CD4-positive, CD25-positive, alpha-beta regulatory T cell (primary cell): ENCODE measurements at places on chromosomes 6 and 20. TPM values are rescaled to one million over a fixed set of nuclear protein-coding genes. Genes with fewer than 3 reads are reported as not detected.

Gene VIP
- not detected for polyA plus RNA-seq

GRCh38 chr6:110981202-110981600 lies 637 bp upstream of the RPF2 start:
- H3K4me1 ChIP-seq, result peaks cover 19% of the 10 kb centered on the region
- DNase-seq, result no peak
- peak overlapping the region; percentile 85 for H3K27ac ChIP-seq
- peak overlapping the region; percentile 80 for H3K4me3 ChIP-seq
- H3K27me3 ChIP-seq, result no peaks in the 10 kb centered on the region
- peaks cover 10% of the 10 kb centered on the region for H3K36me3 ChIP-seq

Gene CABLES2
- 1.7 TPM for polyA plus RNA-seq

GRCh38 chr6:156984178-156984738 lies 207.1 kb downstream of the ARID1B start:
- no peak overlapping the region for H3K27ac ChIP-seq
- no peak for DNase-seq
- no peaks in the 10 kb centered on the region for H3K36me3 ChIP-seq
- no peak overlapping the region for H3K4me3 ChIP-seq
- H3K4me1 ChIP-seq, result peaks cover 27% of the 10 kb centered on the region
- H3K27me3 ChIP-seq, result no peaks in the 10 kb centered on the region

DNA sequence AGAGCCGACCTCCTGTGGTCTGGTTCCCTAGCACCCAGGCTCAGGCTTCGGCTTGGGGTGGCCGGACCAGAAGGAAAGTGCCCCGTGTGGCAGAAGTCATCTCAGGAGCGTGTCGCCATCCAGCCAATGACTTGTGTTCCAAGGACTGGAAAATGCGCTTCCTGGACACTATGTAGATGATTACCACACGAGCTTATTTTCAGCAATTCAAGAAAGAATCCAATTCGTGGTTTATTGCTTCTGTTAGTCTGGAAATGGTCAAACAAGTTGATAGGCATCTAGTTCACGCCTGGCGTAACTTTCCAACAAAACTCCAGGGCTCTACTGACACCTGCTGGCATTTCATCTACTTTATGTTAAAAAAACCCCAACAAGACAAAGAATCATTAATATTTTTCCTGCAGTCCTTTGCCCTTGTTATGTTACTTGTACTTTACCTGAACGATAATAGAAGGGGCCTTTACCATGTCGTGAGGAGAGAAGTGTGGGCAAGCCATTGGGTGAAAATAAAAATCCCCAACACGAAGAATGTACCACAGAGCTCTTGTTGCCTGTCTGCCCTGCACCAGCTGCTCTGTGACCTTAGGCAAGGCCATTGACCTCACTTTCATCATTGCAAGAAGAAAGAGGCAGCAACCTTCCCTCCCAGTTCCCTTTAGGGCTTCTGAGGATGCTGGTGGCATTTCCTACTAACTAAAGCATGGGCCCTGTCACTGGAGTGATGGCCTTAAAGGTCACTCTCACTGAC lies 154.7 kb upstream of the LAMP5 start:
- H3K27ac ChIP-seq, result no peak overlapping the region
- no peak for DNase-seq
- no peaks in the 10 kb centered on the region for H3K36me3 ChIP-seq
- no peaks in the 10 kb centered on the region for H3K4me1 ChIP-seq
- no peak overlapping the region for H3K4me3 ChIP-seq

- peak overlapping the region; percentile 37 for H3K4me3 ChIP-seq
- no peak for DNase-seq
Observed at GRCh38 chr6:5619249-5619648, 357.9 kb downstream of the FARS2 start.

Gene BANF2
- polyA plus RNA-seq, result not detected

DNA sequence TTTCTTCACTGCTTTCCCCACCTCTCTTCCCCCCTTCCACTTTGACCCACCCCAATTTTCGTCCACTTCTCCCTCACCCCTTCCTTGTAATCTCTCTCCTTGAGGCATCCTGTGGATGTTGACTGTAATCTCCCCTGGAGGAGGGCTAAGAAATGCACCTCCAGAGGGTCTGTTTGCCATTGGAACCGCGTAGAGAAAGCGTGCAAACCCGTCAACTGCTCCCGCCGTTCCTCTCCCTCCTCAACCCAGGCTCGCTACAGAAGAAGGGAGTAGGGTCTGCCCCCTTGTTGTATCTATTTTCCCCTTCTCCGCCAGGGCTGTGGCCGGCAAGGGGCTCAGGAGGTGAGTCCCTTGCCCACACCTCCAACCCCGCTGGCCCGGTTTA lies 502 bp upstream of the HTR1E start:
- H3K27me3 ChIP-seq, result peaks cover 10% of the 10 kb centered on the region
- DNase-seq, result no peak
- H3K4me3 ChIP-seq, result no peak overlapping the region
- no peaks in the 10 kb centered on the region for H3K36me3 ChIP-seq

Gene ADTRP
- 41.6 TPM for polyA plus RNA-seq
